ENCODE measurements at places on chromosomes 13 and 19.

DNA sequence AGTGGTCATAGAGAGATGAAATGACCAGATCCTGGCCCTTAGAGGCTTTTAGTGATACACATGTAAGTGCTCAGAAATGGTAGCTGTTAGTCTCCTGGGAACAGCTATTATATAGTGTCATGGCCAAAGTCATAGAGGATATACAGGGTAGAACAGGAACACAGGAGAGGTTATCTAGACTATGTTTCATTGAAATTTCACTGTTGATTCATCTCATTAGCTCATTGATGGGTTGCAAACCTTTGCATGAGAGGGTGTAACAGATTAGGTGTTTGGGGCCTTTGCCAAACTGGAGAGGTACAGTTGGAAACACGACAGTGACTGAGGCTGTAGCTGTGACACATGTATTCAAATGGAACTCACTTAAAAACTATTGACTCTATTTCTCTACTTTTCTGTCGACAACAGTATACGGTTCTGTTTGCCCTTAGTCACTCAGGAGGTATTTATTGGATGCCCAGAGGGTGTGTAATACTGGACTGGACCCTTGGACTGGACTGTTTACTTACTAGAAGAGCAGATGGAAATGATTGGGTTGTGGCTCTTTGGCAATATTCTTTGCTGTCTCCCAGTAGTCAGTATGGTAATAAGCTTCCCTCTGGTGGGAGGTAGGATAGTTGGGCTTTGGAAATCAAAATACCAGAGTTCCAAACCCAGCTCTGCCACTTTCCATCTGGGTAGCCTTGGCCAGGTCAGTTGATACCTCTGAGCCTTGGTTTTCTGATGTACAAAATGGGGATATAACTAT, 29.8 kb downstream of the ARHGAP35 start:
- no peak for DNase-seq

DNA sequence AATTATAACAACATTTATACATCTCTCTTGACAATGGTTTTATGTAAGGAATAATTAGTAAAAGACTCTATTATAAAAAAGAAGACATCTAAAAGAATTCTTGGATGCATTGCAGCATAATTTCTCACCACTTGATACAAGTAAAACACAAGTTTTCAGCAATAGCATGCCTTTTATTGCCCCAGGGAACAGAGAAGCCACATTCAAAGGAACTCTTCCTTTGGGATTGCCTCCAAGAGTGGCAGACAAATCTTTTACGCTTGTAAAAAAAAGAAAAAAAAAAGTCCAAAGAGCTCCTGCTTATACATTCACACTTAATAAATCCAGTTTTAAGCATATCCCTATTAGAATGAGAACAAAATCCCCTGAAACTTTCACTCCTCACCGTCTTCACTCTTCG, 2357.8 kb upstream of the PCDH20 start:
- DNase-seq: no peak

GRCh38 chr19:47305309-47305751, 4.3 kb upstream of the C5AR1 start:
- DNase-seq: no peak

DNA sequence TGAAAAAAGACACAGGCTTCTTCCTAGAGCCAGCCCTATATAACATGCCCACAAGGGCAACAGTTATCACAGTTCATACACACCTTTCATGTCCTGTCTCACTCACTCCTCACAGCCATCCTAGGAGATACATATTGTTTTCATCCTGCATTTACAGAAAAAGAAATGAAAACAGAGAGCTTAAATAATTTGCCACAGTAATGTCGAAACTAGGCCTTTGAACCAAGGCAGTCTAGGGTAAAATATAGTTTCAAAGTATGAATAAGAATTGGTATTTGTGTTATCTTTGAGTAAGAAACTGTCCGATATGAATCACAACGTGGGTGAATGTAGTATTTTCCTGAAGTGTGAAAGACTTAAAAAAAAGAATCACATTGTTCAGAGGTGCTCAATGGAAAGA, 26.8 kb downstream of the CLDN10 start:
- no peak for DNase-seq

GRCh38 chr13:59236944-59237343, 926.8 kb downstream of the DIAPH3 start:
- no peak for DNase-seq

DNA sequence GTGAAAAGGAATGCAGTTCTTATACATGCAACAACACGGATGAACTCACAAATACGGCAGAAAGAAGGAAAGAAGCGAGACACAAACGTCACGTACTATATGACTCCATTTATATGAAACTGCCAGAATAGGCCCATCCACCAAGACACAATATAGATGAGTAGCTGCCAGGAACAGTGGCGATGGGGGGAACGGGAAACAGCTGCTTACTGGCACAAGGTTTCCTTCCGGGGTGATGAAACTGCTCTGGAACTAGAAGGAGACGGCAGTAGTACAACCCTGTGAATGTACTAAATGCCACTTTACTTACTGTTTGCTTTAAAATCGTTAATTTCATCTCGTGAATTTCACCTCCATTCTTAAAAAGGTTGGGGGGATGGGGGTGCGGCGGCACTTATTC, 28.9 kb downstream of the MLLT1 start:
- no peak for DNase-seq

GRCh38 chr13:59533561-59534555, 629.9 kb downstream of the DIAPH3 start:
- no peak for DNase-seq

DNA sequence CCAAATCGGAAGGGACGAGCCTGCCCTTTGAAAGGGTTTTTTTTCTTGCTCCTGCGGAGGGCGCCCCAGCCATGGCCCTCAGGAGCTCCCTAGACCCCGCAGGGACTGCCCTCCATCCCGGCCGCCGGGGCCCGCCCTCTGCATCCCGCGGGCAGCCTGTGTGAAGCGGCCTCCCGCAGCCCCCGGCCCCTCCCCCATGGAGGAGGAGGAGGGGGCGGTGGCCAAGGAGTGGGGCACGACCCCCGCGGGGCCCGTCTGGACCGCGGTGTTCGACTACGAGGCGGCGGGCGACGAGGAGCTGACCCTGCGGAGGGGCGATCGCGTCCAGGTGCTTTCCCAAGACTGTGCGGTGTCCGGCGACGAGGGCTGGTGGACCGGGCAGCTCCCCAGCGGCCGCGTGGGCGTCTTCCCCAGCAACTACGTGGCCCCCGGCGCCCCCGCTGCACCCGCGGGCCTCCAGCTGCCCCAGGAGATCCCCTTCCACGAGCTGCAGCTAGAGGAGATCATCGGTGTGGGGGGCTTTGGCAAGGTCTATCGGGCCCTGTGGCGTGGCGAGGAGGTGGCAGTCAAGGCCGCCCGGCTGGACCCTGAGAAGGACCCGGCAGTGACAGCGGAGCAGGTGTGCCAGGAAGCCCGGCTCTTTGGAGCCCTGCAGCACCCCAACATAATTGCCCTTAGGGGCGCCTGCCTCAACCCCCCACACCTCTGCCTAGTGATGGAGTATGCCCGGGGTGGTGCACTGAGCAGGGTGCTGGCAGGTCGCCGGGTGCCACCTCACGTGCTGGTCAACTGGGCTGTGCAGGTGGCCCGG, 815 bp downstream of the MAP3K10 start:
- DNase-seq: no peak

DNA sequence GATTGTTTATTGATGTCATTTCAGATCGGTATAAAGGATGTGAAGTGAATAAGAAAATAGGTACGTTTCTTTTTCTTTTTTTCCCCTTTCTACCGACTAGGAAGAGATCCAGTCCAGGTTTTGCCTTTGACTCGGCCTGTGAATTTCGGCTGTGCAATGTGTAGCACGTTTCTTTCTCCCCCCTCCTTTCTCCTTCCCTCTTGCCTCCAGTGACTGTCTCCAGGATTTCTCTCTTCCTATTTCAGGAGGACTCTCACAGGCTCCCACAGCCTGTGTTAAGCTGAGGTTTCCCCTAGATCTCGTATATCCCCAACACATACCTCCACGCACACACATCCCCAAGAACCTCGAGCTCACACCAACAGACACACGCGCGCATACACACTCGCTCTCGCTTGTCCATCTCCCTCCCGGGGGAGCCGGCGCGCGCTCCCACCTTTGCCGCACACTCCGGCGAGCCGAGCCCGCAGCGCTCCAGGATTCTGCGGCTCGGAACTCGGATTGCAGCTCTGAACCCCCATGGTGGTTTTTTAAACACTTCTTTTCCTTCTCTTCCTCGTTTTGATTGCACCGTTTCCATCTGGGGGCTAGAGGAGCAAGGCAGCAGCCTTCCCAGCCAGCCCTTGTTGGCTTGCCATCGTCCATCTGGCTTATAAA, at the start of gene GPC6:
TSS of gene GPC6 (plus strand) at position 185 of the 657 bp plus-strand sequence.
- DNase-seq: peak; percentile 90

- DNase-seq: no peak
Observed at GRCh38 chr13:109998037-109998436, 211.7 kb upstream of the IRS2 start.

DNA sequence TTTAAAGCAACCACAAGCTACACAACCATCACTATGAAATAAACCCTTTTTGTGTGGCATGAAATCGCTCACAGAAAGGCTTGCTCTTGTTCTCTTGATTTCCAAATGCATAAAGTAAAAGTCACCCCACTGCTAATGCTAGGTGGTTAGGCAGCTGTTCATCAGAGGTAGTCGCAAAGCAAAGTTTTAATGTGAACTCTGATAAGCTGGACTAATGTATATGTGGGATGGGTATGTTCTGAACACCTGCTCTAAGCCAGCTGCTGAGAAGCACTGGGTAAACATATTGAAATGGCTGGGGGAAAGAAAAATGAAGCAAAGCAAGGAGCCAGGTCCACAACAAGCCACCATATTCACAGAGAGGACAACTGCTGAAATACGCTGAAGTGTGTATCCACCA, 142.3 kb downstream of the KLF12 start:
- peak; percentile 74 for DNase-seq

- no peak for DNase-seq
Observed at GRCh38 chr19:54109651-54110050, 5.8 kb downstream of the TFPT start.

GRCh38 chr19:22735911-22736645, 47.9 kb downstream of the ZNF99 start:
- no peak for DNase-seq

DNA sequence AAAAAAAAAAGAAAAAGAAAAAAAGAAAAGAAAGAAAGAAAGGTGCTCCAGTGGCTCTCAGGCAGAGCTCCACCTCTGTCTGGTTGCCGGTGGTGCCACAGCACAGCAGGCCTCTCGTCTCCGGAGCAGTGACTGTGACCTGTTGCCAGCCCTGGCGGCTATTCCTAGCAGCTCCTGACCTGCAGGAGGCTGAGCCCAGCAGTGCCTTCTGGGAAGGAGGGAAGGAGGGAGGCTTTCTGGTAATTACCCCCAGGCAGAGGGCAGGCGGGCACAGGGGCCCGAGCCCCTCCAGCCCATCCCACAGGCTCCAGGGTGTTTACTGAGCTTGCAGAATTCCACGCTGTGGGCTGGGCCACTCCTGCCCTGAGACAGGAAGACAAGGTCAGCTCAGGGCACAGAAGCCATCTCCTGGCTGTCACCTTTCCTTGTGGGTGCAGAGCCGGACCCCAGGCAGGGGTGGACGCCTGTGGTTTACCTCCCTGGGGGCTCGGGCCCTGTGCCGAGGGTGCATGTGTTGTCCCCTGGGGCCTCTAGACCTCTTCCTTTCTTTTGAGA, 77.9 kb downstream of the GNG7 start:
- DNase-seq: no peak

GRCh38 chr13:80235166-80235966, 105.6 kb downstream of the SPRY2 start:
- DNase-seq: no peak

- DNase-seq: no peak
Observed at GRCh38 chr13:106090001-106090400, 445.5 kb downstream of the EFNB2 start.

DNA sequence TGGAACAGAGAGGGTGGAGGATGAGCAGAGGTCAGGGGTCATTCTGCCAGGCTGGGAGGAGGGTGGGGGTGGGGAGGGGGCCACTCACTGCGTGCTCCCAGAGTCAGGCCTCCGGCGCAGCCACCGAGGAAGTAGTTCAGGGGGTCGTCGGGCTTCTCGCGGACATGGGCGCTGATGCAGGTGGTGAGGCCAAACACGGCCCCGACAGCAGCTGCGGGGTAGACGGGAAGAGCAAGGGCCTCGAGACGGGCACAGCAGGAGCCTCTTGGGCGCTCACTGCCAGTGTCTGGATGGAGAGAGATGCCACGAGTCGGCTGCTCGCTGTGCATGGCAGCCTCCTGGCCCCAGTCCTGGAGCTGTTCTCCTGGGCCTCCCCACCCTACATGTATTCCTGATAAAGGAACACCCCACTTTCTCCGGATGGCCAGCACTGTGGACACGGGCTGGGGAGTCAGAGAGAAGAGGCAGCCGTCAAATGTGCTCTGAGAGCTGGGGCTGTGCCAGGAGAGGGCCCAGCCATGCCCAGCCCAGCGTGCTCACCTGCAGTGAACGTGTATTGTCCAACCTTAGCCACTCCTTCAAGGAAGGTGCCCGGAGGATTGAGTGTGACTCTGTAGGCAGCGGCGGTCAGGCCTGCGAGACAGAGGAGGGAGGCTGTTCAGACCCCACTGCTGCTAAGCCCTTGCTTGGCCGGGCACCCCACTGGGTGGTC, 7.1 kb downstream of the NDUFA11 start:
- no peak for DNase-seq

DNA sequence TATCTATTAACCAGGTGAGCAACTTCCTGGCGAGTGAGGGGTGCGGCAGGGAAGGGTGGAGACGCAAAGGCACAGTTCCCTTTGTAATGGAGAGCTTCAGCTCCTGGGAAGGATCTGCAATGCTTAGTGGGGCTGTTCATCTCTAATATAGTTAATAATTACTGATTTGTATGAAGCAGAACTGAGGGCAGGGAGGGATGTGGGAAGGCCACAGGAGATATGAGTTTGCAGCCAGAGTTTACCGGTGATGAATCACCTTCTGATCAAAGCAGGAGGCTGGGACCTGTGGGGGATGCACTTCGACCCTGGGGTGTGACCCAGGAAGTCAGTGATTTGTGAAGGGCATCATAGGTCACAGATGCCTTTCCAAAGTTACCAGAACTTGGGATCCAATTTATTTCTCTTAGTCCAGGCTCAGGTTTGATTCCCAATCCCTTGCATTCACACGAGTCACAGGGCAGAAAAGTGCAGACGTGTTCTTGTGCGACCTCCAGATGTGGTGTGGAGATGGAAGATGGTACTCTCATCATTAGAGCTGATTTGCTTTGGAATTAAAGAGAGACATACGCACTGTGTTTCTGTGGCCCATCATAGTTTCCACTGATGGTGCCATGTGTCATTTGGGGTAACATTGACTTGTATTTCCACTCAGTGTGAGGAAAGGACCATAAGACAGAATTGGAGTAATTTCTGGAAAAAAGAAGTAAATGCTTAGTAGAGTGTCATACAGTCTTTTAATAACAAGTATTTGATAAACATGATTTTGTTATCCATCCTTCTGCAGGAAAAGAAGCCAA, 55.0 kb downstream of the LRCH1 start:
- no peak for DNase-seq

DNA sequence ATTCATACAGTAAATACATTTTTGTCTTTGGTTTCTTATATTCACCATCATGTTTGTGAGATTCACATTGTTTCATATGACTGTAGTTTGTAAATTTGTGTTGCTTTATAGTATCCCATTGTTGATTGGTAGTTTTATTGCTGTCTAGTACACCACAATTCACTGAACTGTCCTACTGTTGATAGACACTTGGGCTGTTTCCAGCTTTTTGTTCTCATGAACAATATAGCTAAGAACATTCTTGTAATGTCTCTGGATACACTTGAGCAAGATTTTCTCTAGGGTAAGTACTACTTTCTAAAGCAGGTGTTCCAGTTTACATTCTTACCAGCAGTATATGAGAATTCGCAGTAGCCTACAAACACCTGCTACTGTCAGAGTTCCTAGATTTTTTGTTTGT, 37.8 kb downstream of the SKA3 start:
- no peak for DNase-seq

- no peak for DNase-seq
Observed at GRCh38 chr13:100097821-100098220, 8.9 kb downstream of the PCCA start.

Measured in NCI-H187 (cell line).